Dermis microvascular lymphatic vessel endothelial cell (primary cell): ENCODE measurements at places on chromosomes 11 and 22. TPM values are rescaled to one million over a fixed set of nuclear protein-coding genes. Genes with fewer than 3 reads are reported as not detected.

CRYBA4 gene
- 0.13 TPM in 1 of 2 replicates, not detected in the other for total RNA-seq

- DNase-seq, result no peak
Observed at GRCh38 chr22:19329454-19329853, 37.9 kb upstream of the CLTCL1 start.

DNA sequence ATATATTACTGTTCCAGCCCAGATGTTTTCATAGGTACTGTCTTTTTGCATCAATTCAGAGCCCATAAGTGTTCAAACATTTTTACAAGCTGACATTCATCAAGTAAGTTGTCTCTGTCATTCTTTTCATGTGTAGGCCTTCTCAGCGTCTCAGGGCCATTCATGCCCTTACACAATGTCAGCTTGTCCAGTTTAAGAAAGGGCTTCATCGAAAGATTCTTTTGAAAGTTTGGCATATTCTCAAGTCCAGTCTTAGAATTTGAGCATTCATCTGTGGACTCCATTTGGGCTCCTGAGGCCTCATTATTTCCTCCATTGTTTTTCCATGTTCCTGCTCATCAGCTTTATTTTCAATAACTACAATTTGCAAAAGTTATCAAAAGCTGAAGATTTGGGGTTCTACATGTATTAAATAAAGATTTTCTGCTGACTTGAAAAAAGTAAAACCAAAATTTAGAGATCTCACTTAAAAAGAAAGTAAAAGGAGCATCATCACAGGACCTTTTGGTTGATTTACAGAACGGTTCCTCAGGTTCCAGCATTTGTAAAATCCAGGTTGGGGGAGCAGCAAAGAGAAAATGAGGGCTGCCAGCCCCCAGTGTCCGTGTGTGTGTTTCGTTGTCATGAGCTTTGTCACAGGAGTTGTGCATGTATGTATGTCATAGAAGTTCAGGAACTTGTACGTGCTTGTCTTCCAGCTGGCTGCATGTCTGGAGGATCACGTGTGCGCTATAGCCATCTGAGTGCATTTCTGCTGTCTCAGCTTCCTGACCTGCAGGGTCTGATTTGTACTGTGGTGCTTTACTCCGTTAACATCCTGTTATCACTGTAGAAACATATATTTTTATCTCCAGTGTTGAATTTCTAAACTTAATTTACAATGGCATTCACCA lies 15.6 kb downstream of the MOV10L1 start:
- DNase-seq, result peak; percentile 50

- no peak for DNase-seq
Observed at GRCh38 chr11:67409261-67409666, 5.4 kb downstream of the TBC1D10C start.

- no peak for DNase-seq
Observed at GRCh38 chr22:45475063-45475747, 27.5 kb upstream of the FBLN1 start.

DNA sequence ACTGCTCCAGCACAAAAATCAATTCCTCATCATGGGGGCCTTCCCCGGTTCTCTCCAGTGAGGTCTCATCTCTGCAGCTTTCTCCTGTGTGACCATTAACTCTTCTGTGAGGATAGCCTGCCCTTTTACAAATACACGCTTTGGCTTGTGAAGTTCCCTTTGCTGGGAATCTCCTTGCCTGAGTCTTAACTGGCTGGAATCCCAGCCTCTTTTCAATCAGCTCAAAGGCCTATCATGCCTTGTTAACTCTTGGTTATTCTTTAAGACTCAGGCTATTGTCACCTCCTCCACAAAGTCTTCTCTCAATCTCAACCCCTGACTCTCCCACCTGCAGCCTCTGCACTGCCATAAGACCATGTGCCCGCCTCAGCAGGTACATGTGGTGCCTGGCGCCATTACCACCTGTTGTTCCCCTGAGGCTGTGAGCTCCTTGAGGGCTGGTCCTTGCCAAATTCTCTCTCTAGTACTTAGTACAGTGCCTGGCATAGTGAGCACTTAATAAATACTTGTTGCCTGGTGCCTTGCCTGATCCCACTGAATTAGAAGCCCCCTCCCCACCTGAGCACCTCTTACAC lies 128.2 kb downstream of the ST3GAL4 start:
- DNase-seq, result no peak

ISX gene
- total RNA-seq, result not detected in 2 replicates

GRCh38 chr11:88310246-88310645 lies 27.3 kb downstream of the CTSC start:
- DNase-seq, result no peak

DNA sequence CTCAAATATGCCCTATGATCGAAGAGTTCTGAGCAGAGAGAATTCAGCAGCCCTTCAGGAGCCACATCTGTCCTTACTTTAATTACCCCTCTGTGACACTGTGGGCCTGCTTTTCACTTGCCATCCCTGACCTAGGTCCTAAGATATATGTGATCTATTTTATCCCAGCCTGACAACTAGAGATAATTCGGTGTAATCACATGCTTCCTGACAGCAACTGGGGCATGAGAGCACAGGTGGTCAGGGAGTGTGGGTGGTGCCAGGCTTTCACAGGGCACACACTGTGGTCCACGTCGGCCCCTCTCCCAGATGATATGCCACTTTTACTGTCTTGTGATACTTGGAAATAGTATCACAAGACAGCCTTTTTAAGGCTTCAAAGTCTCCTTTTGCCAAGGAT lies 3.9 kb downstream of the TUBA8 start:
- DNase-seq, result no peak

DNA sequence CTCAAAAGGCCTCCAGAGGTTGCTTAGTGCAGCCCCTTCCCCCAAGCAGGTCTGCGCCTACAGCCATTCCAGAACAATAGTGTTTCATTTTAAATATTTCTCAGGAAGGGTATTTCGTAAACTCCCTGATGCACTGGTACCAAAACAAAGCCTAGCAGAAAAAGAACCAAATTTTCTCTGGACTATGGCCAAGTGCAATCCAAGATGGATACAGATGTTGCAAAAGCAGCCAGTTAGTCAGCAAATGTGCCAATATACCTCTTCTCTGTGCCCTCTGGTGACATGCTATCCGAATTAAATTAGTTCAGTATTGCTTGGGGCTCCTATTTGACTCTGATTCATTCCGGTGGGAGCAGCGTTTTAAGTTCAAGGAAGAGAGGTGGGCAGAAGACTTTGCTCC lies 247.8 kb downstream of the NTM start:
- no peak for DNase-seq

THRSP gene
- total RNA-seq, result not detected in 2 replicates

NCR3LG1 gene
- total RNA-seq, result 0.38 and 0.51 TPM in 2 replicates

- DNase-seq, result no peak
Observed at GRCh38 chr11:10941871-10942270, 84.0 kb upstream of the ZBED5 start.

DNA sequence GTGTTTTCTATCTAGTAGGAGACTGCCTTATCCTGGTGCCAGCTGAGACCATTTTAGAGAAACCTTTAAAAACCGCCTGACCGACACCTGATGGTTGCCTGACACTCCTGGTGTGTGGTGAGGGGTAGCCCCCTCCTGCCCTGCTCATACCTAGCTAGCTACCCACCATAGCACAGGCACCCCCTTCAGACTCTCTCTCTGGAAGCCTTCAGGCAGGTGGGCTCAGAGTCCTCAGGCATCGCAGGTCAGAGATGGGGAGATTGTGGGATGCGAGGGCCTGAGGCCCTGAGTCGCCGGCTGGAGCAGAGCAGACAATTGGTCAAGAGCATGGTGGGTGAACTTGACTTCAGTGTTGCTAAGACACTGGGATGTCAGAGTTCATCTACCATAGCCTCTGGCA lies 424.6 kb downstream of the BRD1 start:
- DNase-seq, result no peak

- no peak for DNase-seq
Observed at GRCh38 chr11:57920971-57921370, 102.7 kb upstream of the OR9Q1 start.

- DNase-seq, result no peak
Observed at GRCh38 chr11:72042064-72042745, 38.1 kb downstream of the NUMA1 start.

RASD2 gene
- not detected in 2 replicates for total RNA-seq

DNA sequence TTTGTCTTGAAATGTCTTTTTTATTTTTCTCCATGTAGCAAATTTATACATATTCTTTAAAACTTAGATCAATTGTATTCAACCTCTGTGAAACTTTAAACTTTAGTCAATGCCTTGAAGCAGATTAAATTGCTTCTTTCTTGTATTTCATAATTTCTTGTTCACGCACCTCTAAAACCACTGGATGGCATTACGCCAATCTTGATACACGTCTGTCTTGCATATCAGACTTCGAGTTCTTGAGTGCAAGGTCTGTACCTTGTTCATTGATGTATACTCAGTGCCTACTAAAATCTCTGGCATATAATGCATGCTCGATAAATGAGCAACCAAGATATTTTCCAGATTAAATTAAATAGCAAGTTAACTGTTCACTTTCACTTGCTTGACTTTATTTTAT lies 236.8 kb downstream of the CASP12 start:
- DNase-seq, result no peak

DNA sequence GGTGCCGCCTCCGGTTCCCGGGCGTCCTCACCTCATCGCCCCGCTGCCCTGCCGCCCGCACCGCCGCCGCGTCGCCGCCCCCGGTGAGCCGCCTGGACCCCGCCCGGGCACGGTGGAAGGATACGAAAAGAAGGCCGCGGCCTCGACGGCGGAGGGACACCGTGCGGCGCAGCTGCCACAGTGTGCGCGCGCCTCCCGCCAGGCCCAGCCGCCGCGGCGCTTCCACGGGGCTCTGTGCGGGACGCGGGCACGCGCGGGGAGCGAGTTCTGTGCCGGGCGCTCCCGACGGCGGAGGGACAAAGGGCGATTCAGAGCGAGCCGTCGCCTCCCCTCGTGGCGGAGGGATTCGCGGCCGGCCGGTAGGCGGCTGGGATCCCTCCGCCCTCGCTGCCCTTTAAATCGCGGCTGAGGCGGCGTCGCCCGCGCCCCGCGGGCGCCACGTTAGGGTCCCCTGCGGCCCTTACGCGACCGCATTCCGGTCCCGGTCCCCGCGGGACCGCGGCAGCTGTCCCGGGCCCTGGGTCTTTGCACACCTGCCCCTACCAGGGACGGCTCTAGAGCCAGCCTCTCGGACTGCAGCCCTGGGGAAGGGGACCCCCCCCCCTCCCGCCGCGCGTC lies 568 bp upstream of the KMT5B start:
- DNase-seq, result peak; percentile 98

- DNase-seq, result no peak
Observed at GRCh38 chr11:94800414-94800813, 32.3 kb downstream of the AMOTL1 start.

SULT4A1 gene
- under 0.01 TPM in 1 of 2 replicates, not detected in the other for total RNA-seq

NRXN2 gene
- total RNA-seq, result not detected in 2 replicates
